ENCODE measurements at places on chromosomes 5 and 9. TPM values are rescaled to one million over a fixed set of nuclear protein-coding genes. Genes with fewer than 3 reads are reported as not detected.

GRCh38 chr9:14926941-14927624, 16.9 kb upstream of the FREM1 start:
- DNase-seq = no peak

- peak; percentile 13 for DNase-seq
Observed at GRCh38 chr5:36301858-36302603, at the start of gene RANBP3L. TSS of gene RANBP3L (minus strand) at chr5:36301902. CDS start at chr5:36301416, 486 bp downstream.

- DNase-seq = peak; percentile 79
Observed at GRCh38 chr9:96116275-96117064, 185.5 kb downstream of the HSD17B3 start.

GRCh38 chr5:169356181-169356580, 55.2 kb upstream of the SLIT3 start:
- DNase-seq = no peak

DNA sequence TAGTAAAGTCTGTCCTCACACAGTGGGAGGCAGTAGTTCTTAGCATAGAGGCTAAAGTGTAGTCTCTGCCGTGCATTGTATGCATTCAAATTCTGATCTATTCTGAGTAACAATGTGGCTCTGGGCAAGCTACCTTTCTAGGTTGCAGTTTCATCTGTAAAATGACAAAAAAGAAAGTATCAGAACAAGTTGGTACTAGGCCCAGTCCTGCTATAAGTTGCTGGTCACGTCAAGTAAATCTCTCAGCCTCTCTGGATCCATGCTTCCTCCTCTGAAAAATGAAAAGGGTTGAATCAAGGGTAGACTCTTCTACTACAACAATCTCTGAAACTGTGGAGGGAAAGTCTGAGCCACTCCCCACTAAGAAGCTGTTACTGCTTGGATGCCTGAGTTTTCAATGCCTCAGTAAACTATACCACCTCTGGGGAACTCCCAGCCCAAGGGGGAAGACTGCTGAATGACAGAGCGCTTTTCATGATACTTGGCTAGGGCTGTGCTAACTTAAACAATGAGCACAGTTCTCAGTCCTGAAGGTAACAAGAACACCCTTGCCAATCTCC, 34.5 kb upstream of the SPARC start:
- DNase-seq = no peak

- no peak for DNase-seq
Observed at GRCh38 chr9:87613265-87614111, 112.4 kb upstream of the CTSL start.

DNA sequence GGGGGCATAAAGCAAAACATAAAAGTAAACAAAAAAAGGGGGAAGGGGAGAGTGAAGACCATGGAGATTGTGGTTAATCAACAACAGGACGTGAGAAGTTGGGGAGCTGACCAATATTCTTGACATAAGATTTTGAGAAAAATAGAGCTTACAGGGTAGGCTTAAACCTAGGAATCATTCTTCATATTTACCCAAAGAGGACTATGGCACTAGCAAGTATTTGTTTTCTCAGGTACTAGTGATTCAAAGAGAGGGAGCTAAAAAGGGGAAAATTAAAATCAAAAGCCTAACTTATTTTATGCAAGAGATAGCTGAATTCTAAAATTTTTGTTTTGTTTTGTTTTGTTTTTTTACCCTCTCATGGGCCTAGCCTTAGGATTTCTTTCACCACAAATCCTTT, 427.5 kb downstream of the PIK3R1 start:
- no peak for DNase-seq

SPAAR gene
- 0.83 TPM for total RNA-seq

CDKN2B gene
- 2.5 TPM for total RNA-seq

JAKMIP2 gene
- total RNA-seq = 1.8 TPM

DNA sequence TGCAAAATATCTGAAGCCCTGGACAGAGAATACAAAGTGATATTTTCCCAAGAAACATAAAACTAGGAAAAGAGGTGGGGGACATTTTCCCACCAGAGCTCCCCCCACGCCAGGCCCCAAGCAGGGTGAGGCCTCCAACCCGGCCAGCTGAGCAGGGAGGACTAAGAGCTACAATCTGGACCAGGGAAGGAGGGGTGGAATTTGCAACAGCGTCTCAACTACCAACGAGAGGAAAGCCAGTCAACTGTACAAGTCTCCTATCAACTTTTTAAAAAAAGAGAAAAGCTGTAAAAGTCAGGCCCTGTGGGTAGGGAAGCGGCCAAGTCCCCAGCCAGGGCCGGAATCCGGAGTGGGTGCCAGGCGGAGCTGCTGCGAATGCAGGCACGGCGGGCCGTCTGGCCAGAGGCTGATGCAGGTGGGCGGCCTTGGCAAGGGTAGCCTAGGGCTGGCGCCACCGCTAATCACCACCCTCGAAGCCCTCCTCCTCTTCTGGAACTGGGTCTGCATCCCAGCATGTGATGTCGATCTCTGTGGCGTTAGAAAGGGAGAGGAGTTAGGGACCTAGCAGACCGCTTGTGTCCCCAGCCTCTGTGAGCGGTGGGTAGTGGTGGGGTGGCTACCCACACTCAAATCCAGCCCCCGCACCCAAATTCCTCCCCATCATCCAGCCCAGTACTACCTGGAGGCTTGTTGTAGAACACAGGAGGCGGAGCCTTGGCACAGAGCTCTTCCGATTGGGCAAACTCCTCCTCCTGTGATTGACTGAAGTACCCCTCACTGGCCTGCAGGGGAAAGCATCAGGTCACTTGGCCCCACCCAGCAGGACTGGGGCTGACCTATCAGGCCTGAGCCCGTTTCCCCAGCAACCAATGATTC, 10.6 kb downstream of the PRR7 start:
- peak; percentile 71 for DNase-seq

Measured in mucosa of gallbladder (tissue), 1 donor.